GM13976 (cell line): ENCODE measurements at places on chromosomes 13 and 19.
A peak's percentile ranks its signal among the peaks of the same experiment; 100 is the strongest.

DNA sequence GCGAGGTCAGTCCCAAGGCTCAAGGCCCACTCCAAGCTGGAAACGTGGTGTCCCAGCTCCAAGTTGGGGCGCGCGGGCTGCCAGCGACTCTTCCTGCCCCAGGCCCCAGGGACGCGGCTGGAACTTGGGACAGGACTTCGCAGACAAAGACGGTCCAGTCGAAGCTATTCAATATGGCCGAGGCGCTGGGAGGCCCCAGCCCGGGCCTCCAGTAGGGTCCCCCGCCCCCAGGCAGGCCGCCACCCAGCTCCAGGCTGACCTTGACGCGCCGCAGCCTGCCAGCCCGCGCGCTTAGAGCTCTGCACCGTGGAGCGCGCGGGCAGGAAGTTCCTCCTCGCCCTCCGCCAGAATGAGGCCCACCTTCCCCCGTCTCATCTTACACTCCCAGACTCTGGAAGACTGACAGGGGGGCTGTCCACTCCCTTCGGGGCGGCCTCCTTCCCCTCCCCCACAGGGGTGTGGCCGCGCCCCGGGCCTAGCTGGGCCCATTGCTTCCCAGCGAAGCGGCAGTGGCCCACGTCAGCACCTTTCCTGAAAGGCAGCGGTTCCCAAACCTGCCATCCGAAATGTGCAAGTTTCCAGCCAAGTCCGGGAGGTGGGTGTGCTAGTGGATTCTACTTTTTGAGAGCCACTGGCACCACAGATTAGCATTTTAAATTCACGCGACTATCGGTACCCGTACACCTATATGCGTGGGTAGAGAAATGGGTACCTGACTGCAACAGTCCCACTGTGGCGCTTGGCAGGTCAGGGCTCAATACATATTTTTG lies at the start of gene CCDC8:
TSS of gene CCDC8 (minus strand) at position 303 of the 770 bp plus-strand sequence. CDS start 754 bp downstream, outside the sequence.
- DNase-seq = no peak

DNA sequence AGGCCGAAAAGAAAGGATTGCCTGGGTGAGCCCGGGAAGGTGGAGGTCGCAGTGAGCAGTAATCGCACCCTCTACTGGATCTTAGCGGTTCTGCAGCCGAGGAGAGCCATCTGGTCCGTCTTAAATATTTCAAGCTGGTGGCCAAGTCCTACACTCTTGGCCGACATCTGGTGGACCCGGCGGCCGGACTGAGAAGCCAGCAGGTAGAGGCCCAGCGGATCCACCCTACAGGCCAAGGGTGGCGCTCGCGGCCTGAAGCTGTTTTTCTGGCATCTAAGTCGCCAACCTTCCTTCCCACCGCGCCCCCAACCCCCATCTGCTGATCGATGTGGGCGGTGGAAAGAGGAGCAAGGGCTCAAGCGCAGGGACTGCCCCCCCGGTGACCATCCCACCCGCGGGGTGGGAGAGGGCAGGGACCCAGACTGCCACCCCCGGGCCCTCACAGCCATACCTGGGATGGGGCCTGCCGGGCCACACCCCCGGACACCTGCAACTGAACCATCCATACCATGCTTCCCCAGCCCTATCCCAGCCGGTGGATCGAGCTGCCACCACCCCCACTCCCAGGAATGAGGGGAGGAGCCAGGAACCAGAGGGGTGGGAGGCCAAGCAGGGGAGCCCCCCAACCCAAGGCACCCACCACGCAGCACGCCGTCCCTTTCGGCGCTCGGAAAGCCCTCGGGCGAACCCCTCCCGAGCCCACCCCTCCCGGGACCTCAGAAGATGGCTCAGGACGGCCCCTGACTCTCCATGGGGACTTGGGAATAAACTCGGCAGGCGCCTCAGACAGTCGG lies 46.3 kb upstream of the ZNF730 start:
- DNase-seq = peak; percentile 35

DNA sequence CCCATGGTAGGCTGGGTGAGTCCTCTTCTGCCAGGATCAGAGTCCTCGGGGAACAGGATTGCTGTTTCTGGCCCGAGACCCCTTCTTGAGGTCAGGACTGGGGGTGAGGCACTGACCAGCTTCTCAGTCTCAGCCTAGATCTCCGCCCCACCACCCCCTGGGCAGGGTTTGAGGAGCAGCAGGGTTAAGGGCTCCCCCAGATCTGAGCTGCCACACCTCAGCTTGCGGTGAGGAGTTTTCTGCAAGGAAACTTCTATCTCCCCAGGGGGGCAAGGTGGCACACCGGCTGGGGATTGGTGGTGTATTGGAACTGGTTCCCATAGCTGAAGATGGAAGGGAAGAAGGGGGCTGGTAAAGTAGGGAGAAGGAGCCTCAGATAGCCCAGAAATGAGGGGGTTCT lies 19.5 kb downstream of the CHST8 start:
- no peak for DNase-seq

GRCh38 chr19:35429698-35430408 lies 18.2 kb upstream of the FFAR2 start:
- DNase-seq = no peak

DNA sequence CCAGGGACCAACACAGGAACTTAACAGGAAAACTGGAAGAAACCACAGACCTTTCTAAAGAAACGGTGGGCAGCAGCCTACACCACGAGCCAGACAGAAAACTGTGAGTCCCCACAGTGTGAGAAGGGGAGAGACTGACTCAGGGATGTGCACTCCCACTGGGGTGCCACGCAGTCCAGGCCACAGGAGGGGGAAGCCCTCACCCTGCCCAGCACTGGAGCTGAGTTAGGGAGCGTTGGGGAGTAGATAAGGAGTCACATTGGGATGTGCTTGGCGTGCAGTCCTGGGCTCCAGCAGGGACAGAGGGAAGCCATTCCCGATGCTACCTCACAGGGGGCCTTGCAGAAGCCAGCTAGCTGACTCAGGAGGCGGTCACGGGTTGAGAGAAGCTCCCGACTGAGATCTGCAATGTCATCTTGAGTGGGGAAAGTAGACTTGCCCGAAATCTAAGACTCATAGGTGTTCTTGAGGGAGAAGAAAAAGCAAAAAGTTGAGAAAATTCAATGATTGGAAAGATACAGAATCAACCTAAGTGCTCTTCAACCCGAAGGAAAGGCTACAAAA lies 17.3 kb downstream of the SIGLEC8 start:
- no peak for DNase-seq

DNA sequence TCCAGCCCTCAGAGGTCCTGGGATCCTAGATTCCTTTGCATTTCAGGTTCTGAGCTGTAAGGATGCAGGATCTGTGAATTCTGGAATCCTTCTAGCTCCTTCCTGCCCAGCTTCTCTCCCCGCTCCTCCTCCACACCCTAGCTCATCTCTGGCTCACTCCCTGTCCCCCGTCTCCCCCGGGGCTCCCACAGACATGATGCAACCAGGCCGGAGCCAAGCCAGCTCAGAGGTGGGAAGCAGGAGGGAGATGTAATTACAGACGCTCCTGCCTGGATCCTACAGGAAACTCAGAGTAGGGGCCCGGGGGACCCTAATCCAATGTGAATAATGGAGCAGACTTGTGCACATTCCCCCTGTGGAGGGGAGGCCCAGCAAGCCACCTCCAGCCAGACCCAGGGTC lies 4.5 kb downstream of the GNG8 start:
- no peak for DNase-seq

GRCh38 chr19:928471-929202 lies 2.8 kb downstream of the ARID3A start:
- DNase-seq = no peak

DNA sequence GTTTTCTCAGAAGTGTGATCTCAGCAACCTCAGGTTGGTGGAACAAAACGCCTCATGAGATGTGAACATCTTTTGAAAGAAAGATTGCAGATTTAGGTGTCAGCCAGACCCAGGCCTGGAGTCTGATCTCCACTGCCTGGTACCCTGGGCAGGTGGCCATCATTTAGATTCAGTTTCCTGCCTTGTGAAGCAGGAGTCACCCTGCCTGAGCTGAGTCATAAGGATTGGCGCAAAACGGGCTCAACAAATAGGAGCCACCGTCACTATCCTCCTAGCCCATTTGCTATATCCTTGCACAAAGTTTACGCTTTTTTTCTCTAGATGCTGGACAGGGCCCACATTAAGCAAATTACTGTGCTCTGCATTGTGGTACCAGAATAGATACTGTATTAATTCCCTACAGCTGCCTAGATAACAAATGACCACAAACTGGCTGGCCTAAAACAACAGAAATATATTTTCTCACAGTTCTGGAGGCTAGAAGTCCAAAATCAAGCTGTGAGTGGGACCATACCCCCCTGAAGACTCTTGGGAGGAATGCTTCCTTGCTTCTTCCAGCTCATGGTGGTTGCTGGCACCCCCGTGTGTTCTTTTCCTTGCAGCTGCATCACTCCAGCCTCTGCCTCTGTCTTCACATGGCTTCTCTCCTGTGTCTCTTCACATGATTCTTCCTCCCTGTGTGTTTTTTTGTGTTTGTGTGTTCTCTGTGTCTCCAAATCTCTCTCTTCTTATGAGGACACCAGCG lies 38.2 kb downstream of the TNFSF11 start:
- DNase-seq = no peak

DNA sequence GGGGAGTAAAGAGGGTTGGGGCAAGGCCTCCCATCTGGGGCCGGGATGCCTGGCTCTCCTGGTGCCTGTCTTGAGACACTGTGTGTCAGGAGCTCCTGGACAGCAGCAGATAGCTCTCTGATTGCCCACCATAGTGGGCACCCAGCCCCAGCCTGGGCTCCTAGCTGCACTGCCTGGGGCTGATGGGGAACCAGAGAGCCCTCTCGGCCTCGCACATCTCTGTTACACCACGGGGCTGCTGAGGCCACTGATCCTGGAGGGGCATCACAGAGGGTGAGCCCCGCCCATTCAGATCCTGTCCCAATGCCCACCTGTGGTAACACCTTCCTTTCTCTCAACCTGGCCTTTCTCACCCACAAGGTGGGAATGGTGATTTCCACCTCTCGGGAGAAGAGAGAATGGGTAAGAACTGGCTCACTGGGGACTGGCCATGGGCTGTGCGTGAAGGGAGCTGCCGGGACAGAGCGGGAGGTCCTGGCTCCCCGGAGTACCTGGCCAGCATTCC lies 135.9 kb downstream of the URI1 start:
- DNase-seq = no peak

DNA sequence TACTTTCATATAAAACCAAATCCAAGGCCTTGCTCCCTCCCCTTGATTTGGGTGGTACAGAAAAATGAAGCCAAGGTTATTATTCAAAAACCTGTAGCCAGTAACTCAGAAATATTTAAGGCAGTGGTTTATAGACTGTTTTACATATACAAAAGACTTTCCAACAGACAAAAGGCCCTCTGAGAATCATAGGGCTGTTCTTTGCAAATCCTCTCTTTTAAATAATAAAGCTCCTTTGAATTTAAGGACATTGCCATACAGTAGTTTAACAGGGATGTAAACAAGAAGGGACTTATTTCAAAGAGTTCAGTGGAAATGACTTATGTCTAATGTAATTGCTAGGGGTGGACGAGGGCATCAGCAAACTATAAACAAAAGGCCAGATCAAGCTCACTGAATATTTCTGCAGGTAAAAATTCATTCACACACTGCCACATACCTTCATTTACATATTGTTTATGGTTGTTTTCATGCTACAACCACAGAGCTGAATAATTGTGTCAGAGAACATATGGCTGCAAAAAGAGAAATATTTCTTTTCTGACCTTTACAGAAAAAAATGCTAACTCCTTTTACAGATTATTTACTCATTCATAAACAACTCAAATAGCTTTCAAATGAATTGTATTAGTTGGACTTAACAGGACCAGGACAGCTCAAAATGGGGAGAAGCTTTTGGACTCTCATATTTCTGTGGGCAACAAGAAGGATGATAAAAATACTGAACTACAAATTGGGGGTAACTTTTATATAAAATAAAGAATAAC lies 665.6 kb downstream of the SLITRK1 start:
- no peak for DNase-seq

DNA sequence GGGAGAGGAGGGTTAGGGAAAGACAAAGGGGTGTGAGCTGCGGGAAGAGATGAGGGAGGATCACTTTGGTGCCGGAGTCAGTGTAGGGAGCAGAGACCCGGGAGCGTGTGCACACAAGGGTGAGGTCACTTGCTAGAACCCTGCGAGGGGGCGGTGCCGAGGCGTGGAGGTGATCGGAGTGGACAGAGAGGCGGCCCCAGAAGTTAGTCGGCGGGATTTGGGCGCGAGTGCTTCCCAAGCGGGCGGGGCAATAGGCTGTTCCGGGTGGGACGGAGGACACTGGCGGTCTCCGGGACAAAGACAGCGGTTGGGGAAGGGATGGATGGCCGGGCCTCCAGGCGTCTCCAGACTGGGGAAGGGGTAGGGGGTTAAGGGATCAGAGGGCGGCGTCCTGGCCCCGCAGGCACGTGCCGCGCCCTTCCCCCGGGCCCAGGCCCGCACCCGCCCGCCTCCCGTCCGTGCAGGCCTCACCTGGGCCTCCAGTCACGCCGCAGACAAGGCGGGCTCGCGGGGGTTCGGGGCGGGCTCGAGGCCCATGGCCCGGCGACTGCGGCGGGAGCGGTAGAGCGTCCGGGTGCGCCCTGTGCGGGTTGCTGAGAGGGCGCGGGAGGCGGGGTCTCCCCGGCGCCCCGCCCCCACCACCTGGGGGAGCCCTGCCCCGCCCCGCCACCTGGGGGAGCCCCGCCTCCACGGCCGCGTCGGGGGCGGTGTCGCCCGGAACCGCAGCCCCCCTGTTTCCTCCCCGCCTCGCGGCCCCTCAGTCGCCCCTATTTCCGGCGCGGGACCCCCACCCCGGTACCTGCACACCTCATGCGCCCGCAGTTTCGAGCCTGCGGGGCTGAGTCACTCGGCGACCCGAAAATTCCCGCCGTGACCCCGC lies at the start of gene LPAR2:
TSS of gene LPAR2 (minus strand) at position 600 of the 880 bp plus-strand sequence. CDS start 945 bp downstream, outside the sequence.
- peak; percentile 97 for DNase-seq

- no peak for DNase-seq
These were observed 86.2 kb downstream of the MAP4K1 start for GRCh38 chr19:38531515-38531914.

DNA sequence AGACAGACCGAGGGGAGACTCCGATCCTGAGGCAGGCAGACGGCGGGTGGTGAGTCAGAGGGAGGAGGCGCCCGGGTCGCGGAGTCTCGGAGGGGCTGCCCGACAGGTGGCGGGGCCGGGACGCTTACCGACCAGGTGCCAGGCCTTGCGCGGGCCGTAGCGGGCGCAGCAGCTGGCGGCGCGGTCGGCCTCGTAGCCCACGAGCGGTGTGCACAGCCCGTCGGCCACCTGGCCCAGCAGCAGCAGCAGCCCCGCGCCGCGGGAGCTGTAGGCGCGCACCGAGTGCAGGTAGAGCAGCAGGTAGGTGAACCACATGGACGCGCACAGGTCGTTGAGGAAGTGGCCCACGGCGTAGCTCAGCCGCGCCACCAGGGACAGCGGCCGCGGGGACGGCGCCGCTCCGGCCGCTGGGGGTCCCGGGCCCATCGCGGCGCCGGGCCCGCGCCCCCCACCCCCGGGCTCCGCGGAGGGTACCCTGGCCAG lies 367 bp downstream of the MFSD12 start:
- no peak for DNase-seq

GRCh38 chr19:19758164-19758563 lies 25.3 kb upstream of the ZNF14 start:
- DNase-seq = no peak

DNA sequence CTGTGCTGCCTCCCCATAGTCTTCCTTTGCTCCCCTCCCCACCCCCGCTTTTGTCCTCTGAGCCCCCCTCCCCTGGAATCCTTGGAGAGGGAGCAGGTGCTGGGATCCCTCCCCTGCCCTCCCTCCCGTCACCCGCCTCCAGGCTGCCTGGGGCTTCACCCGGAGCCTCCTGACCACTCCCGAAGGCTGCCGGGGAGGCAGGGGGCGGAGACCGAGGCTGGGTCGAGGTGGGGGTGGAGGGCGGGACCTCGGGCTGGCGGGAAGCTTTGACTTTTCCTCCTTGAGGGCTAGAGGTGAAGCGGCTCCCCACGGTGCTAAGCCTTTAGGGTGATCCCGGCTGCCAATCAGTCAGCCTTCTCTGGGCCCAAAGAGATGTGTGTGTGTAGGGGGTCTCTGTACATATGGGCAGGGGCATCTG lies 1.5 kb downstream of the KMT5C start:
- DNase-seq = peak; percentile 94

- no peak for DNase-seq
These were observed 1002.1 kb downstream of the UQCRFS1 start for GRCh38 chr19:28210886-28211285.
